Progenitor cell of endocrine pancreas (in vitro differentiated cells): ENCODE measurements at places on chromosomes 2 and 18.

- peak; percentile 72 for DNase-seq
Measured at GRCh38 chr2:42792583-42793333, at the start of gene HAAO. TSS of gene HAAO (minus strand) at chr2:42792583. CDS start at chr2:42792536, 47 bp downstream.

- no peak for DNase-seq
Measured at GRCh38 chr2:220279372-220279771, 651.9 kb downstream of the SLC4A3 start.

DNA sequence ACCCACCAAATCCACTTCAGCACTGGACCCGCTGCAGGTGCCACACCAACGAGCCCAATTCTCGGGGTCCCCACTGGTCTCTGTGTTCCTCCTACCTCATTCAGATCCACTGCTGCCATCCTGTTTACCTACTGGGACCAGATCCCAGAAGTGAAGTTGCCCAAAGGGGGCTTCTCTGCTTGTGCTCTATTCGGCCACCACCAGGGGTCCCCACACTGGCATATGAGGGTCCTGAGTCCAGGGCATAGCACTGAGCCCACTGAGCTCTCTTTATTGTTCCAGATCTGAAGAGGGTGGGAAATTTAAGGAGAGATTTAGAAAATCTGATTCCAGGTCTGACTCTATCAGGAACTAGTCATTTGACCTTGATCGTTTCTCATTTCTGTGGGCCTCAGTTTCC lies 2.4 kb downstream of the GPR45 start:
- DNase-seq = peak; percentile 16

GRCh38 chr18:70354080-70354479 lies 65.2 kb downstream of the SOCS6 start:
- no peak for DNase-seq

GRCh38 chr2:28084564-28084963 lies 194.0 kb downstream of the BABAM2 start:
- DNase-seq = no peak

DNA sequence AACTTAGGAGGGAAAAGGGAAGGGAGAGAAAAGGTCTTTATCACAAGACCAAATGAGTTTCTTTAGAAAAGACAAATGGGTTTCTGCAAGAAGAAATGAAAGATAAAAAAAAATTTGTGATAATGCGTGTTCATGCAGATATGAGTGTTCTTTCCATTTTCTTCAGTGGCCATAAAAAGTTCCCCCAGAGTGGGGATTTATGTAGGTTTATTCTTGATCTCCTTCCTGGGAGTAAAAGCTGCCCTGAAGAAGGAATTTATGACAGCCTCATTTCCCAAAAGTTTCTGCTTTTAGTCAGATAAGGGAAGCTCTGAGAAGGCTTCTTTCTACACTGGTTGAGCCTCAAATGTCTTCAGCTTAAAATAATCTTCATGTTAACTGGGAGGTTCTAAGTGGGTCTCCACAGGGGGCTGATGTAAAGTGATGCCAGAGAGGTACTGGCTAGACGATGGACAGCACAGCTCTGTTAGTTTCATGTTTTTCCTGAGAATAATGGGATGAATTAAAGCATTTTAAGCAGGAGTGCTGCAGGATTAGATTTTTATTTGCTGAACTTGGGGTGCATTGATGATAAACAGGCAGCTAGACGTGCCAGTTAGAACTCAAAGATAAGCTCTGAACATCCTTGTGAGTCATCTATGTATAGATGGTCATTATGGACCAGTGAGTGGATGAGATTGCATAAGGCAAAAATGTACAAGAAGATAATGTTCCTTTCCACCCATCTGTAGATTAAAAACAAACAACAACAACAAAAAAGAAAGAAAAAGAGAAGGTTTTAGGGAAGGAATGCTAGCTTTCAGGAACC lies 99.4 kb upstream of the MSH2 start:
- DNase-seq = no peak

DNA sequence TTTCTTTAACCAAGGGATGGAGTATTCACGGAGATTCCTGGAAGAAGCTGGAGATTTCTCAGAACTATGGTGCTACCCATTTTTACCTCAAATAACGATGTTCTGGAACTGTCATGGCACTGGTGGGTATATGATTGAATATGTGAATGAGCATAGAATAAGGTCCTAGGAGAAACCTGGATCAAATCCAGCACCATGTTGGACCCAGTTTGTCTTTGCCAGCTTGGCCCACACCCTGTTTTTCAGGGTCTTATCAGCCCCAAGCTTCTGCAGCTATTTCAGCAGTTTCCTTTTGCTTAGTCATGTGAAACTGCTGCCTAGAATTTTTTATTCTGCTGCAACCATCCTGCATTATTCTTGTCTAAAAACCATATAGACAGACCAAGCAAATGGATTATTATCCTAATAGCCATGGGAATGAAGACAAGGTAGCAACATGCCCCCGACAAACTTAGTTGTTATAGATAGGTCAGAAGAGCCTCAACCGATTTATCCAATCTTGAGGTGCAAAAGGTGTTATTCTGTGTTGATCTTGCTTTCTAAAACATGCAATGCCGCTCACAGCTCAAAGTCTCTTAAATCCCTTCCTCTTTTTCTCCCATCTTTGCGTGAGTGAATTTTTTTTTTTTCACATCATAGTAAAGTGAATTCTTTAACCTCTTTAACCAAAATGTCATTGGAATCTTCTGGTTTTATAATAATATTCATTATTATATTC lies 133.6 kb downstream of the PRPF40A start:
- no peak for DNase-seq

- no peak for DNase-seq
Measured at GRCh38 chr2:98769784-98770183, 38.9 kb upstream of the MGAT4A start.

DNA sequence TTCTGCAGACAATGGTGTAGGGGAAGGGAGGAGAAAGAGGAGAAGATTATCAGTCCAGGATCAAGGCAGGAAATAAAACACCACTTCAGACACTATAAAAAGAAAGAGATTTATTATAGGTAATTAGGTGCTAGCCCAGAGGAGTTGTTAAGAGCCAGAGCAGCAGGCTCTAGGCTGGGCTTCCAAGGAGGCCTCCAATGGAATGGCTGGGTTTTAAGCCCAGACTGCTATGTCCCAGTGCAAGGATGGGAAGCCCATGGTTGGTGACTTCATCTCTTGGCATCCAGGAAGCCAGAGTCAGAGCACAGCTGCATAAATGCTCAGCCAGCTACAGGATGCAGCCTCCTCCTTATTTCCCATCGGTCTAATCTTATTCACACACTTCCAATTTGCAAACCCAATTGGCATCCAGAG lies 95.6 kb downstream of the LAMA3 start:
- DNase-seq = no peak

GRCh38 chr2:107529146-107529545 lies 297.5 kb upstream of the RGPD4 start:
- no peak for DNase-seq

- no peak for DNase-seq
Measured at GRCh38 chr2:179932786-179933185, 71.4 kb upstream of the ZNF385B start.

GRCh38 chr18:58175122-58175785 lies 131.2 kb downstream of the NEDD4L start:
- no peak for DNase-seq

DNA sequence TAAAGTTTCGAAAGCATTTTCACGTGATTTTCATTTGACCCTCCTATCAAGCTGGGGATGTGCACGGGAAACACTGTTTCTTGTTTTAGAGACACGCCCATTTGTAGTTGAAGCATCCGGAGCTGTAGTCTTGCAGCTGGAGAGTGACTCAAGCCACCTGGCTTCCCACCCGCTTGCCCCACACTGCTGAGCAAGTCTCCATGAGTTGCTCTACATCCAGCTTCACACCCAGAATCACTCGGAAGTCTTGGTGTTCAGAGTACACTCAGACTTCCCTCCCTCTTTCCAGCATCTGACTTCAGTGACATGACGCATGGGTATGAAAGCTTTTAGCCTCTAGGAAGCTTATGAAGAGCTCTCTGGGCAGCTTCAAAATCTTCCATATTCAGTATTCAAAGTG lies 262.4 kb downstream of the NBAS start:
- no peak for DNase-seq

GRCh38 chr2:152396763-152397162 lies 61.8 kb downstream of the FMNL2 start:
- DNase-seq = no peak

DNA sequence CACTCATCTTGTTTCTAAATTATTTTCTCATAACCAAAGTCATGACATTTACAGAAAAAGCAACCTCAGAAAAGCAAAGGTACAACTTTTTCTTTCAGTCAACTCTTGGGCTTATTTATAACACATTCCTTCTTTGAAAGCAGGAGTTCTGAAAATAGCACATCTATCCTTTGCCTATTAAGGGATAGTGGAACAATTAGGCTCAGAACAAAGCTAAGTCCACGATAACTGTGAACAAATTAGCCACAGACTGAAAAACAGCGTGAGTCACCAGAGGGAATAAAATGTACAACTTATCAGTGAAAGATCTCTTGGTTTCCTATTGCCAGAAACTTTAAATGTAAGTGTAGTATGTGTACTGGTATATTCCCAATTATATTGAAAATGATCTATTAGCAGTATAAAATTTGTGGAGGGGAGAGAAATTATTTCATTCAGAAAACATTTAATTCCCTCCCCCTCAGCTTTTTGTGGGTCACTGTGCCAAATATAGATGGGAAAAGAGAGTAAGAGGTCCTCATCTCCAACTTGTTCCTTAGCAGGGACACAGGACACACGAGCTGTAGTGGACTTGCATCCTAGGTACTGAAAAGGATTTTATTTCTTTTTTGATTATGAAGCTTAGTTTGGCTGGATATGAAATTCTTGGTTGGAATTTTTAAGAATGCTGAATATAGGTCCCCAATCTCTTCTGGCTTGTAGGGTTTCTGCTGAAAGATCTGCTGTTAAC lies 15.4 kb upstream of the MATN3 start:
- no peak for DNase-seq

GRCh38 chr2:151520976-151521375 lies 111.3 kb downstream of the RIF1 start:
- no peak for DNase-seq

GRCh38 chr2:218244665-218245064 lies 16.1 kb upstream of the GPBAR1 start:
- no peak for DNase-seq

DNA sequence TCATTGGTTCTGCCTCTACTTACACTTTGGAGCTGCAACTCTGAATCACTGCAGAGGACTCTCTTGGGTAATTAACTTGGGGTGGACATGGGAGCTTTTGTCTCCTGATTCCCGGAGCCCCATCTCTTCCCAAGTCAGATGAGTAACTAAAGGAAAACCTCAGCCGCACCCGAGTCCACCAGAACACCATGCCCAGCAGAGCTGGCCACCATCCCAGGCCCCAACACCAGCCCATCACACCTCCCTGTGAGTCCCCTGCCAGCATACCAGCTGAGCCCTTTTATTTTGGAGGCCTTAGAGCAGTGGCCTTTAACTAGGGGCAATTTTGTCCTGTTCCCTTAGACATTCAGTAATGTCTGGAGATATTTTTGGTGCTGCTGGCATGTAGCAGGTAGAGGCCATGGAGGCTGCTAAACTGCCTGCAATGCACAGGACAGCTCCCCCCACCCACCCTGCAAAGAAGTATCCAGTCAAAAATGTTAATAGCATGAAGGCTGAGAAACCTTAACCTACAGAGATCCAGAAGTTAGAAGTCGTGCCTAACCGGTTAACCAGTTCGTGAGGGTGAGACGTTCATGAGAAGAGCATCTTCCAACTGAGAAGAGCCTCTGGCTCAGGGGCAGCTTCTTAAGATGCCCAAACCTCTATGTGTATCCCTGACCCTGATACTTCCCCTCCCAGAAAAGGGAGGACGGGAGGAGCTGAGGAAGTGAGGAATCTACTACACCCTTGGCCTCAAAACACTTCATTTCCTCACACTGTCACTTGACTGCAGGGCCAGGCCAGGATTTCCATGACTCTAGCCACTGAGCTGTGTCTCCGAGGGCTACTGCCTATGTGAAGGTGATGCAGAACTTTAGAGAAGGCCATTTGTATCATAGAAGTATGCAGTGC lies 139.9 kb upstream of the EPAS1 start:
- no peak for DNase-seq

- no peak for DNase-seq
Measured at GRCh38 chr18:6683112-6683876, 46.2 kb upstream of the ARHGAP28 start.

GRCh38 chr2:62199392-62200125 lies 3.6 kb downstream of the B3GNT2 start:
- no peak for DNase-seq

DNA sequence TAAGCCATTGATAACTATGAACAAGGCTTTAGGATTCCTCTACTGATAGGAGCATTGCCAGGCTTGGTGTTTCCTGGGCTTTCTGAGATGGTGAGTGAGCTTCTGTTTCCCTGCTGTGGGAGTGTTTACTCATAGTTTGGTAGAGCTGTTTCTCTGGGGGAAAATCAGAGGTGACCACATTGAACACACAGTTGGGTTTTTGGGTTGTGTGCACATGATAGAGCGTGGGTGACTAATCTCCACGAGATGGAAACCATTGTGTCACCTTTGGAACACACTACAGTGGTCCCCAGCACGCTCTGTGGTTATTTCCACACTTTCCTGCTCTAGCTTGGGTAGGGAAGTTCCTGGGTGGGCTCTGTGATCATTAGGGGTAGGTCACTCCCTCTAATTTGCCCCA lies 5.4 kb downstream of the IL1R1 start:
- no peak for DNase-seq
